ENCODE measurements at places on chromosomes 7 and 10.

GRCh38 chr7:152984421-152984820 lies 224.9 kb downstream of the ACTR3B start:
- DNase-seq = no peak

DNA sequence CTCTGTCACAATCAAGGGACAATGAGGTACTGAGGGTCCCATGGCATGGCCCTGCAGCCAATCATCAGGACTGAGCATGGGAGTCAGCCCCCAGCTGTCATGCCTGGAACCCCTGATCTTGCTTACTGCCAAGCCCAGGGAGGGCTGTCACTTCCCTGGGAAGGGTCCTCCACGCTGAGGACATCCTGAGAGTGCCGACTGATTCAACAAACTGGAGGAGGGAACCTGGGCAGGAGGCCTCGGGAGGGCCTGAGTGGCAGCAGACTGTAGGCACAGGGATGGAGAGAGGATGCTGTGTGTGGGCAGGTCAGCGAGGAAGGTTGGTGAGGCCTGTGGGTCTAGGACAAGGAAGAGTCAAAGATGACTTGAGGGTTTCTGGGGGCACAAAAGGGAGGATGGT lies 154.3 kb downstream of the ZNF248 start:
- no peak for DNase-seq

- no peak for DNase-seq
These were observed 13.0 kb downstream of the ITPRID1 start for GRCh38 chr7:31526864-31527263.

DNA sequence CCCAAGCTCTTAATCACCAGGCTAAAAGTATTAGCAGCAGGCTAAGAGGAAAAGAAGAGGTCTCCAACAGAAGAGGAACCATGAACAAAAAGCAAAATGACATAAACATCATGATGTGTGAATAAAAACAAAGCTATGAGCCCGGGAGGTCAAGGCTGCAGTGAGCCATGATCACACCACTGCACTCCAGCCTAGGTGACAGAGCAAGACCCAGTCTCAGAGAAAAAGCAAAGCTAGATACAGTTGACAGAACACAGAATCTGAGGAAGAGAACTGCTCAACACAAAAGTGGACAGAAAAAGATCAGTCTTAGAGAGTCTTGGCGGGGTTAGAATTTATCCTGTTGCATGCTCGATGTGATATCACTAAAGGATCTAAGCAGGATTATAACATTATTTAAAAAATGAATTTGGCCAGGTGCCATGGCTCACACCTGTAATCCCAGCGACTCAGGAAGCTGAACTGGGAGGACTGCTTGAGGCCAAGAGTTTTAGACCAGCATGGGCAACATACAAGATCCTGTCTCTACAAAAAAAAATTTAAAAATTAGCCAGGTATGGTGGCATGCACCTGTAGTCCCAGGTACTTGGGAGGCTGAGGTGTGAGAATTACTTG lies 37.5 kb downstream of the NT5C2 start:
- DNase-seq = no peak

DNA sequence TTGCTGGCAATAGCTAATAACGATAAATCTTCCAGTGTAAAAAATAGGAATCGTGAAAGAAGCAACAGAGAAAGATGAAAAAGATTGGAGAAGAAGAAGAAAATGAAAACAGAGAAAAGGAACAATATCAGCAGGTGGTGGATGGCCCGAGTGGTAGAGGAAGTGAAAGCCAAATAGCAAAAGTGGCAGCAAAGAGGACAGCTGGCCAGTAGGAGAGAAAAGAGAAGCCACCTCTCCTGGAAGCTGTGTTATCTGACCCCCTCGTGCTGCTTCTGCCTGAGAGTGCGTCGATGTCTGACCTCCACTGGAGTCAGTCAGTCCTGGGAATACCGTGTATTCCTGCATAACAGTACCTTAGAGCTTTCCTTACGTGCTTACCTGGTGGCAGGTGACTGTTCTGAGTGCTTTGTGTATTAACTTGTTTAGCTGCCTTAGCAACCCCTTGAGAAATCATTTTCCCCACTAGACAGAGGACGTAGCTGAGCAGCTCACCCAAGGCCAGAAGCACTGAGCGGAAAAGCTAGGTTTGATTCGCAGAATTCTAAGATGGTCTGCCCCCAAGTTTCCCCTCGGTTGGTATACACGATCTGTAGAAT lies 88.3 kb downstream of the CHN2 start:
- no peak for DNase-seq

DNA sequence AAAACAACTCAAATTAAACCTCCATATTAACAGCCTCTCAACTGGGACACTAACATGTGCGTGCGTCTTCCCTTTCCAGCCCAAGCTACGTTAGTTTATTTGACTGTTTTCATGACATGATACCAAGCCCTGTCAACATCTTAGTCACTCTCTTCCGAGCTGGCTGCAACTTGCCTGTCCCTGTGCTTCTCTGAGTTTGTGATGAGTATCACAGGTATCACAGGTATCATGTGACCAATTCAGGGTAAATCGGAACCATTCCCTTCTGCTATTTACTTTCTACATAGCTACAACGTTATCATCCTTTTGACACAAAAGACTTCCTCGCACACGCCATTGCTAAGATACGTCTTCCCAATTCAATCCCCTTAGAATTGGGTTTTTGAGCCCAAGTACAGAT lies 70.2 kb downstream of the CAV1 start:
- no peak for DNase-seq

- no peak for DNase-seq
These were observed 20.5 kb downstream of the BNIP3 start for GRCh38 chr10:131961047-131961776.

DNA sequence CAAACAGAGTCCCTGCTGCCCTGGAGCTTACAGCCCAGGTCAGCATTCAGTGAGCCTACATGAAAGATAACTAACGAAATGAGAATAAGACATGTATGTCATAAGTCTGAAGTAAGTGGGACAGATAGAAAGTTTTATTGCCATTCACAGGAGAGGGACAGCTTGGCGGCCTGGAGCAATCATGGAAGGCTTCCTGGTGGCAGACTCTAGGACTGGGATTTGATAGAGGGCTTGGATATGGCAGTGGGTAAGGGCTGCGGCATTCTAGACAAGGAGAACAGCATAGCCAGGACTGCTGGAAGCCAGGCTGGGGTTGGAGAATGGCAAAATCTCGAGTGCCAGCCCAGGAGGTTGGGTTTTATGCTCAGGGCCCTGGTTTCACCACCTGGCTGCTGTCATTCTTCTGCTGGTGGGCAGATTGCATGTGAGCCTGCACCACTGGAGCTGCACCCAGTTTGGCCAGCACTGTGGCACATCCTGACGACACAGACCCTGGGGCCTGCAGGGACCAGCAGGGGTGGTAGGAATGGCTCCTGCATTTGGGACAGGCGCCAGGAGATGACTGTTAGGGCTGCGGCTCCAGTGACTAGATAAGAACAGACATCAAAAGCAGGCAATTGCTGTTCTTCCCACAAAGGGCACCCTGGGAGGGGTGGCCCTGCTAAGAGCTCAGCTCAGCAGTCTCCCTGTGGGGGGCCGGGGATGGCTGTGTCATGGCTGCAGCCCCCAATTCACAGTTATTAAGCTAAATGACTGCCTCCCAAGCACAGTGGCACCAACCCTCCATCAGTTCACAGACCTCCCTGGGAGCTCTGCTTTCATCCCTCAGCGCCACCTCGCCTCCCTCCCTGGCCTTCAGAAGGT lies 161.1 kb downstream of the RPS24 start:
- peak; percentile 66 for DNase-seq

- no peak for DNase-seq
These were observed 112.0 kb downstream of the PFKFB3 start for GRCh38 chr10:6314620-6315205.

DNA sequence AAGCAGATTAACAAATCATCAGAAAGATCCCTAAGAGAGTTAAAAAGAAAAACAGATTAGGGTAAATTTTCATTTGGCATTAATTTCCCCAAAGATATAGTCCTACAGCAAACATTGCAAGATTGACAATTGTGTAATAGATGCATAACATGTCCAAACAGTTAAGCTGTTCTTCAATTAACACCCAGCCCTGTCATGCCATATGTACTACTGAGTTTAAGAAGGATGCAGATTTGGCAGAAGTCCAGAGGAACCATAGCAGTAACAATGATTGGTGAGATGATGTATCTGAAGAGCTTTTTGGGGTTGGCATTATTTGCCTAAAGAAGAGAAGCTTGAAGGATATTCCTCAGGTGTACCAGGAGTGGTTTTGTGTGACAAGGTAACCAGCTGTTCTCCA lies 287.6 kb downstream of the LRMDA start:
- no peak for DNase-seq

DNA sequence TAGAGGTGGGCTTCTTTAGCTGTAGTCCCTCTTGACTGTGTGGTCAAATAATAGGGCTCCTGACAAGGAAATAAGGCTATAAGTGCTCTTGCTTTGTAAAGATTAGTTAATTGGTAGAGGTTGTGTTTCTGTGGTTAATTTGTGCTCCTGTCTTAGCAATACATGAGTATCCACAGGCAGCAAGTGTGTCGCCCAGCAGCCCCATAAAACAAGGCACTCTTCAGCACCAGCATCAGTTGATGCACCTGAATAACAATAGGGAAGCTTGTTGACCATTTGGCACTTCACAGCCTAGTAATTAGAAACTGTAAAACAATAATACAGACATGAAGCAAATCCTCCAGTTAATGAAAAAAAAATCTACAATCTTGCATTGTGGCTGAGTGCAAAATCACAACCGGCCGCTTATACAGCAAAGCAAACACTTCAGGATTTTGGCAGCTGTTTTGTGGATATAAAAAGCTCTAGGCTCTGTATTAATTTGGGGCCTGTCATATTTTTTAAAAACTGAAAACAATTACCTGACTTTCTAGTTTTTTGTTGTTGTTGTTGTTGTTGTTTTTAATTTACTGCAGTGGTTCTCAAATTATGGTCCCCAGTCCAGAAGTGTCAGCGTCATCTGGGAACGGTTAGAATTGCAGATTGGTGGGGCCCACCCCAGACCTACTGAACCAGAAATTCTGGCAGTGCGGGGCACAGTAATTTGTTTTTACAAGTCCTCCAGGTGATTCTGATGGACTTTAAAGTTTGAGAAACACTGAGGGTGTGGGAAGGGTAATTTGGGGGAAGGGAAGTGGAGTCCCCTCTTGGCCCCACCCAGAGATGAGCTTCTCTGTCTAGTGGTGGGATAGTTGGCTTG lies 56.8 kb downstream of the AUTS2 start:
- DNase-seq = no peak

- no peak for DNase-seq
These were observed 547.8 kb upstream of the IGFBP3 start for GRCh38 chr7:46468753-46469356.

DNA sequence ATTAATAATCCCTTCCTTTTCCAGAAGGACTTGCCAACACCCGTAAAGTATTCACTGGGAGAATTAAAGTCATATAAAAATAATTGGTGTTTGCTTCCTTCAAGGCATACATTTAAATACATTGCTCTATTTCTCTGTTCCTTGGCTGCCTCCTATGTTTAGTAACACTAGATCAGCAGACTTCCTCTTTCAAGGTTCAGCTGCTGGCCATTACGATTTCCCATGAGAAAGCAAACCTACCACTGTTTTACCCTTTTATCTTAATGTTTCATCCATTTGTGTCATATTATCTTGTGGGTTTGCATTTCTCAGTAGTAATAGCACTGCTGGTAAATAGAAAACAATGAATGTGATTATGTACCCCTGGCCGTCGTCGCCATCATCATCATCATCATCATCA lies 313.8 kb upstream of the BMPER start:
- peak; percentile 19 for DNase-seq

DNA sequence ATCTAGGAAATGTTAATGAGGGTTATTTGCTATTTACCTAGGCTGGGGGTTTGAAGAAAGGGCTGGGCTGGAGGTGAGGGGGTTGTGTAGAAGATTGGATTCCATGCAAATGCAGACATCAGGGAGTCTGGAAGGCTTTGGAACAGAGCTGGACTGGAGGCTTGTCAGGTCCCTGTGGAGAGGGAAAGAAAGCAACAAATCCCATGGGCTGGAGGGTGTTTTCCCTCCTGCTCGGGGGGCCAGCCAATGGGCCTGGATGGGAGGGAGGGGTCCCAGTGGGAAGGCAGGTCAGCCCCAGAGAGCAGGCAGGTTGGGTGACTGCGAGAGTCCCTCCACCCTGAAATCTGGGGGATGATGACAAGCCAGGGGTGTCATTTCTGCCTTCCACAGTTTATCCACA lies 431.8 kb downstream of the RPS24 start:
- DNase-seq = no peak

GRCh38 chr7:36811807-36812206 lies 87.5 kb upstream of the AOAH start:
- no peak for DNase-seq

DNA sequence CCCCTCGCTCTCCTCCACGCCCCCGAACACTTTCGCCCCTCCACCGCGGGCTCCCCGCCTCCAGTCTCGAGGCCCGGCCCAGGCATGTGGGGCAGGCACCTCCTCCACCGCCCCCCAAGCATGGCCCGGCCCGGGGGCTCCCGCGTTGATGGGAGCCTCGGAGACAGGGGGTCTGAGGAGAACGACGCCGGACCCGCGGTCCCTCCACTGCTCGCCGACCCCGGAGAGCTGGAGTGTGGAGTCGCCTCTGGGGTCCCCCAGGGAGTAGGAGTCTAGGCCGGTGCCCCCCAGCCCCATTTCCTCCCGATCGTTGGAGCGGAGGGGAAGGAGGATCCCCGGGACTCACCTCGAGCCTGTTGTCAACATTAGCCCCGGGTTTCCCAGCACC lies 206 bp downstream of the UPF2 start:
- DNase-seq = peak; percentile 29

All from EH (cell line).